T-helper 2 cell (primary cell): ENCODE measurements at places on chromosomes 12 and 14.

DNA sequence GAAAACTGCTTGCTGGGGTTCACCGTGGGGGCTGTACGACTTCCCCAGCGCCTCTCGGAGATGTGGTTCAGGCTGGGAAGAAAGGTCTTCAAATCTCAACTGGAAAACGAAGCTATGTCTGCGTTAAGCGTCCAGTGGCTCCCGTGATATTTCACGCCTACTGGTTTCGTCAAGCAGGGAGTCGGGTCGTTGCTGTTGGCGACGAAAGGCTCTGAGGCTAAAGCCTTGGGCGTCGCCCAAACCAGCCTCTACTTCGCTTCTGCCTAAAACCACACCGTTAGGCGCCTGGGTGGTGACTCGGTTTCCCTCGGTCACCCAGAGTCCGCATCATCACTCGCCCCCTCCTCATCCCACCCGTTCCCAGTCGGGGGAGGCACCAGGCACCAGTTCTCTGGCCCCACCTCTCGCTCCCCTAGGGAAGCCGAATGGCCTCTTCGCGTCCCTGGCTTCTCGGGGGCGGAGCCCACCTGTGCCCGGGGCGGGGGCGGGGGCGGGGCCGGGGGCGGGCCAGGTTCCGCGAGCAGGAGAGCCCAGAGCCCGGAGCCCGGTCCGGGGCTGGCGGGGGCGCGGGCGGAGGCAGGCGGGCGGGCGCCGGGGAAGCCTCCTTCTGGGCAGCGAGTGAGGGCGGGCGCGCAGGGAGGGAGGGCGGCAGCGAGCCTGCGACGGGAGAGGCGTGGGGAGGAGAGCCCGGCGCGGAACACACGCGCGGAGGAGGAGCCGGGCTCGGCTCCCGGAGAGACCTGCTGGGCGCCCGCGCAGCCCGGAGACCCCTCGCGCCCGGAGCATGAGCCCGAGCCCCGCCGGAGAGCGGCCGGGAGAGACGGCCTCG lies at the start of gene B4GALNT3:
B4GALNT3 (plus strand) TSS at position 510 of the 829 bp plus-strand sequence. CDS start 438 bp downstream, outside the sequence.
- peak; percentile 25 for DNase-seq

DNA sequence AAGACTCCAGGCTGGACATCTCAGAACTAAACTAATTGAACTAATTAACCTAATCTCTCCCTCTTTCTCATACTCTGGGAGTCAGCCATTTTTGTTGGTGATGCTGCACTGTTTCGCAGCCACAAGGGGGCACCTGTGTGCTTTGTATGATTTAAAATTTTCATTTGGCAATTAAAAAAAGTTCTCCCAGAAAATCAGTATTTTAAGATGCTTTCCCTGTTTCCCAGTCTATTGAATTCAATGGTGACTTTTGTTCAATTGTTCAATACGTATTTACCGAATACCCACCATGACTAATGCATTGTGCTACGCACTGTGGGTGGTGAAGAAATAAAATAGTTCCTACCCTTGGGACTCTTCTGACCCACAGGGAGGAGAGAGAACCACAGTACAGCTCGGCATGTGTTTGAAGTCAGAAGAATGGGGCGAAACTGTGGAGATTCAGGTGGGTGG lies 63.7 kb downstream of the ZNF664 start:
- DNase-seq: peak; percentile 12

DNA sequence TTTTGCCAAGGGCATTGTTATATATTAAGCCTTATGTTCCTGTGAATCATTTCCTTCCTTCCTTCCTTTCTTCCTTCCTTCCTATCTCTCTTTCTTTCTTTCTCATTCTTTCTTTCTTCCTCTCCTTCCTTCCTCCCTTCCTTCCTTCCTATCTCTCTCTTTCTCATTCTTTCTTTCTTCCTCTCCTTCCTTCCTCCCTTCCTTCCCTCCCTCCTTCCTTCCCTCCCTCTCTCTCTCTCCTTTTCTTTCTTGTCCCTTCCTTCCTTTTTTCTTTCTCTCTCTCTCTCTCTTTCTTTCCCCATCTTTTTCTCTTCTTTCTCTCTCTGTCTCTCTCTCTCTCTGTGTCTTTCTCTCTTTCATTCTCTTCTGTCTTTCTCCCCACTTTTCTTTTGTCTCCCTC lies 226.6 kb downstream of the ETNK1 start:
- DNase-seq: no peak

DNA sequence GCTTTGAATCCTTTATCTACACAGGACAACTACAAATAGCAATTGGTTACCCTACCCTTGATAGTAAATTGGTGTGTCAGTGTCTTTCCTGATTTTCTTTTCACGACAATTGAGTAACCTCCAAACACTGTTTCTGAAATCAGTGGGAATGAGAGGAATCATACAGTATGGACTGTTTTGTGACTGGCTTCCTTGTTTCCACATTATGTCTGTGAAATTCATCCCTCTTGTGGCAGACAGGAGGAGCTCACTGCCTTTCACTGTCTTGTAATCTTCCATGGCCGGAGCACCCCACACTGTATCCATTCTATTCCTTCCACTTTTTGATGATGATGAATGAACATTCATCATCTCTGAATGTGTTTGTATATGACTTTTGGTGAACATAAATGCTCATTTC lies 164.0 kb upstream of the PZP start:
- DNase-seq: no peak

GRCh38 chr12:120869376-120869775 lies 34.8 kb downstream of the SPPL3 start:
- DNase-seq: no peak

DNA sequence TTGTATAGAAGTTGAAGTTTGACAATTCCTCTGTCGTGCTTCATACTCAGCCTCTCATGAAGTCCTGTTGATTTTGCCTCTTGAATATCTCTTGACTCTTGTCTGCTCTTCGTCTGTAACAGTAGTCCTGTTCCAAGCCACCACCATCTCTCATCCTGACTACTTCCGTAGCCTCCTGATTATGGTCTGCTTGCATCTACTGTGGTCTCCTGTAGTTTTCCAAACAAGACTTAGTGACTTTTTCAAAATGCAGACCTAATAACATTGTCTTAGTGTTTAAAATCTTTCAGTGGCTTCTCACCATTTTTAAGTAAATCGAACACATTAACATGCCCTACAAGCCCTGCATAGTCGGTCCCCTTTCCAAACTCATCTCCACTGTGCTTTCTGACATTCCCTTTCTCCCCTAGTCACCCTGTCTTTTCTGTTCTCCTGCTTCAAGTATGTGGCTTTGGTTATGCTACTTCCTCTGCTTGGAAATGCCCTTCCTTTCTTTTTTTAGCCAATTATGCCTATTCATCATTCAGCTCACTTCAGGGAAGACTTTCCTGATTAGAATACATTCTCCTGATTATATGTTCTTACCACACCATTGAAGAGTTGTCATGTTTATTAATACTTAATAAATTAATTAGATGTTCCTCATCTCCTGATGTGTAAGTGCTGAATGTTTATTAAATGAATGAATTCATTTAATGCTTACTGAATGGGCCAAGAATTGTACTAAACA lies 2.0 kb downstream of the SCYL2 start:
- DNase-seq: no peak

DNA sequence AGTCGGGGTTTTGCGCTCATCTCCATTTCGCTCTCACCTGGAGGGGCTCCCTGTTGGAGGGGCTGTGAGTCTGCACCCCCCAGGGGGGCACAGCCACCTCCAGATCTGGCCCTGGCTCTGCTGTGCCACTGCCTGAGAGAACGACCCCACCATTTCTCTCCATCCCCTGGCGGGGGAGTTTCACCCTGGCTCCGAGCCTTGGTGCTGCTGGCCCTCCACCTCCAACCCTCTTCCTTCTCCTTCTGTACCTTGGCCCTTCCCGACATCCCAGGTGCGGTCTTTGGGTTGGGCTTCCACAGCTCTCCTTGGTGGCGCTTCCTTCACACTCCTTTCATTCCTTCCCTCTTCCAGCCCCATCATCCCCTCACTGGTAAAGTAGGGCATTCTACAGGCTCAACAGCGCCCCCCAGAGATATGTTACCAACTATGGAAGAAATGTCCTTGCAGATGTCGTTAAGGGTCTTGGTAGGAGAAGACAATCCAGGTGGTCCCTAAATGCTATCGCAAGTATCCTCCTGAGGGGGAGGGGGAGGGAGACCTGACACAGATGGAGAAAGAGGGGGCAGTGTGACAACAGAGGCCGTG lies 16.3 kb downstream of the SERPINA1 start:
- DNase-seq: no peak

GRCh38 chr12:129186952-129187351 lies 333.7 kb downstream of the GLT1D1 start:
- no peak for DNase-seq

DNA sequence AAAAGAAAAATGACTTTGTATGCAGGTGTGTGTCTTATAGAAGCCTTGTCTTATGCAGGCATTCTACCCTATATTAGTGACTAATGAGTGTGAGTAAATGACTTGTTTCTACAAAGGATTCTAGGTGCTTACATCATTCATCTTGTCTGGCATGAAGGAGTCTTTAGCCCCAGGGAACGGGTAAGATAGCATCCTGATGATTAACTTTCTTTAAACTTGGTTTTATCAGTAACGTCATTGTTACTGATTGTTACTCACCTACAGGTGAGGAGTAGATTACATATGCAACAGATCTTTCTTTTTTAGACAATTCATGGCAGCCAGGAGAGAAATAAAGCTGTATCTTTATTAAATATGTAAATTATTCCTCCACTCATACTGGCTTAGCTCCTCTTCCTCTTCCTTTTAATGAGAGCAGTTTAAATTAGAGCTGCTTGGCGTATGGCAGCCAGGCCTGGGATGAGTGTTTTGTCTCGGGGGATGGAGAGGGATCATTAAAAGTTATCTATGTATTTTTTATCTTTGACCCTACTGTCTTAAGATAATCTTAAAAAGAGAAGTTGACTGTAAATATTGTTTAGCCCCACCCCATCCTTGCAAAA lies 57.2 kb upstream of the ATP2A2 start:
- no peak for DNase-seq

GRCh38 chr12:23662966-23663365 lies 286.5 kb downstream of the SOX5 start:
- DNase-seq: no peak

DNA sequence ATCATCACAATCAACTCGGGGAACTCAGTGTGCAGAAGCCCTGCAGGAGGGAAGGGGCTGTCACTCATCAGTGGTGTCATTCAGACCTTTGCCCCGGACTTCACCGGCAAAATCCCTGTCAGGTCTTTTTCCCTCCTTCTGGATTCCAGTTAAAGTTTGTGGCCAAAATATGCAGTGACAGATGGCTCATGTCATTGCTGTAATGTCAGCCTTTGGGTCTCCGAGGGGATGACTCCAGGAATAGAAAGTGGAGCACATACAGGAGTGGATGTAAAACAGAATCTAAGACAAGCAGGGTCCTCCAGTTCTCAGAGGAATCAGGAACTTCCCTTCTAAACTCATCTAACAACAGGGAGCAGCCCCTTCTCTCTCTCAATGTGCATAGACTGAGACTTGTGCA lies 130.3 kb upstream of the RASSF8 start:
- no peak for DNase-seq

- no peak for DNase-seq
Measured at GRCh38 chr12:69583203-69583602, 2.1 kb upstream of the CCT2 start.

DNA sequence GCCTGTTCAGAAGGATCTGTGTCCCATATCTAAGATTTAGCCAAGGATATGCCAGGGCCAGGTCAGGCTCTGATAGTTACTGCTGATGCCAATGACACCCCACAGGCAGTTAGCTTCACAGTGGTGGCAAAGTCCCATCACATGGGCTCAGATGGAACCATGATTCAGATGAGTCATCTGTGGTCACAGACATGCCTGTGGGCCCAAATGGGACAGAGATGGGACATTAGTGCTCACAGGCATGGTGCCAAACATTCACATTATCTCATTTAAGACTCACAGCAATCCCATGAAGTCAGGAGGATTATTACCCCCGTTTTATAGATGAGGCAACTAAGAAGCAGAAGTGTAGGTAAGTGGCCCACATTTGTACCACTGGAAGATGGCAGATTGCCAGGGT lies 207.8 kb downstream of the DPF3 start:
- no peak for DNase-seq

- DNase-seq: no peak
Measured at GRCh38 chr12:117402363-117402762, 40.9 kb upstream of the NOS1 start.

- no peak for DNase-seq
Measured at GRCh38 chr14:103887170-103887501, 39.8 kb upstream of the PPP1R13B start.

- DNase-seq: no peak
Measured at GRCh38 chr12:55685671-55686070, 22.0 kb downstream of the ITGA7 start.

DNA sequence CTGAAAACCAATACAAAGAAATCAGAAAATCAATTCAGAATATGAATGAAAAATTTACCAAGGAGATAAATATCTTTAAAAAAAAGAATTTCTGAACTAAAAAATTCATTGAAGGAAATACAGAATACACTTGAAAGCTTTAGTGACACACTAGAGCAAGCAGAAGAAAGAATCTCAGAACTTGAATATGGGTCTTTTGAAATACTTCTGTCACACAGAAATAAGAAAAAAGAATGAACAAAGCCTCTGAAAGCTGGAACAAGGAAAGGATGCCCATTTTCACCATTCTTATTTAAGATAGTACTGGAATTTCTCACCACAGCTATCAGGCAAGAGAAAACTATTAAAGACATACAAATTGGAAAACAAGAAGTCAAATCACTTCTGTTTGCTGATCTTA lies 103.1 kb upstream of the NEDD1 start:
- DNase-seq: no peak

DNA sequence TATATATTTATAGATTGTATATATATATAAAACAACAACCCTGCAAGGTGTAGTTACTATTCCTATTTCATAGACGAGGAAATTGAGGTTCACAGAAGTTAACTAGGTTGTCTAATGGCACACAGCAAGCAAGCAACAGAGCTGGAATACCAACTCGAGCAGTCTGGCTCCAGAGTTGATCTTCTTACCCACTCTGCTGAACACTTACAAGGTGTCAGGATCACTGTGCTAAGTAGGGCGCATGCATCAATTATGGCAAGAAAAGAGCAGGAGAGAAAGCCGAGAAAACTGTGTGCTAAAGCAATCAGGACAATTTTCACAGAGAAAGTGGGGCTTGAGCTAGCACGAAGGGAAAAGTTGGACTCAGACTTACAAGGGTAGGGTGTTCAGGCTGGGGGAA lies 15.9 kb upstream of the ARMH4 start:
- DNase-seq: no peak

- DNase-seq: no peak
Measured at GRCh38 chr12:129337413-129337812, 484.1 kb downstream of the GLT1D1 start.

DNA sequence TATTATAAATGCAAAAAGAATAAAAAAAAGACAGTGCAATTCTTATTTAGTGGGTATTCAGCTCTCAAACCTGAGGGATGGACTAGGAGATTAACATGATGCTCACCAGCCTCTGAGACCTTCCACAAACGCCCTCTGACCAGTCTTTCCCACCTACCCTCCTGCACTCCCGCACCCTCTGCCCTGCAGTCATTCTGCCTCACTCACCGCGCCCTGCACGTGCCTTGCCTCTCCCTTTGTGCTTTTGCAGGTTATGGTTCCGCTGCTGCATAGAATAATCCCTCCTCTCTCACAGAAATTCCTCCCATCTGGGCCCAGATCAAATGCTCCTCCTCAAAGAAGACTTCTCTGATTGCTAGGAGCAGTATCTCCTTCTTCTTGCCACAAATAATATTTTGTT lies 28.5 kb upstream of the TMCC3 start:
- DNase-seq: no peak
